ENCODE measurements at places on chromosomes 7 and 10. TPM values are rescaled to one million over a fixed set of nuclear protein-coding genes. Genes with fewer than 3 reads are reported as not detected.

GRCh38 chr10:117135480-117136140, 2.5 kb downstream of the VAX1 start:
- DNase-seq, result no peak

DNA sequence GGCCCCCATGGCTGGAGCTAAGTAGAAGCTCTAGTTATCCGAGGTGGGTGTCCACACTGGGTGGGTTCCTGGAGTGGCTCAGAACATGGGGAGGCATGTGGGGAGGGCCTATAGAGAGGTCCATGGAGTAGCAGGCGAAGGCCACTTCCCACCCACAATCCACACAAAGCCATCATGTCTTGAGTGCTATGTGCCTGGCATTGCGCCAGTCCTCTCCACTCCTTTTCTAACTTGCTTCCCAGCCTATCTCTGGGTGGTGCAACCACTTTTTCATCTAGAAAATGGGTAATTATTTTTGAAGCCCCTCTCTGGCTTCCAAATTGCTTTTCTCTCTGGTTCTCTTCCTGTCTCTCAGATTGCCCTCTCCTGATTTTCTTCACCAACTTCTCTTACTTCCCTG, 263.6 kb downstream of the PHTF2 start:
- no peak for DNase-seq

GRCh38 chr7:3280946-3281656, 20.0 kb upstream of the SDK1 start:
- no peak for DNase-seq

- DNase-seq, result no peak
These were observed 25.5 kb downstream of the VOPP1 start for GRCh38 chr7:55546814-55547213.

- no peak for DNase-seq
These were observed at the start of gene PON3 for GRCh38 chr7:95396136-95397032. Gene PON3, minus strand, starts transcription at chr7:95396375. Its CDS starts 25 bp downstream, at chr7:95396350.

DNA sequence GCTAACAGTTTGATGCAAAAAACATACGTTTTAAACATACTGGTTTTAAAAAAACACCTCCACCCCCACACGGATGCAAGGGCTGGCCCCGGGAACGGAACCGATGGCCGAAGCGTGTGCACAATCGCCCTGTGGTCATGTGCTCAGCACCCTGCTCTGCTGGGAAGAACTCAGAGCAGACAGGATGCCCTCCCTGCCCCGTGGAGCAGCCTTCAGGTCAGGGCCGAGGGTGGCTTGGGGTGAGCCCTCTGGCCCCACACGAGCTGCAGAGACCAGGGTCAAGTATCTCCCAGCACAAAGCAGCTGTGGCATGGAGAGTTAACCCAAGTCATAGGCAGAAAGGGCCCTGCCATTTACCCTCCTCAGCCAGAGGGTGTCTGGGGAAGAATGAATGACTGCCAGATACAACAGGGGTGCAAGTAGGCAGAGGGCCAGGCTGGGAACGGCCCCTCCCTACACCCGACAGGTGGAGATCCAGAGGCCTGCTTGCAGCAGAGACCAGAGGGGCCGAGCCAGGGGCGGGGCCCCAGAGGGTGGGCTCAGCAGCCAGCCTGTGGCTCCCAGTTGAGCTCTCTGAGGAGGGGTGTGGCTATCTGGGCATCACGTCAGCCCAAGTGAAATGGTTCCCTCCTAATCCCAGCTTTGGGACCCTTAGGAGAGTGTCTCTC, 56.8 kb downstream of the ZRANB1 start:
- DNase-seq, result no peak

- DNase-seq, result no peak
These were observed 692.9 kb downstream of the LRMDA start for GRCh38 chr10:76124280-76124679.

GRCh38 chr7:120680985-120681384, 177.0 kb downstream of the TSPAN12 start:
- no peak for DNase-seq

- DNase-seq, result no peak
These were observed 160.7 kb downstream of the ZEB1 start for GRCh38 chr10:31479752-31480151.

- DNase-seq, result no peak
These were observed 16.8 kb downstream of the RASGEF1A start for GRCh38 chr10:43249962-43250614.

DNA sequence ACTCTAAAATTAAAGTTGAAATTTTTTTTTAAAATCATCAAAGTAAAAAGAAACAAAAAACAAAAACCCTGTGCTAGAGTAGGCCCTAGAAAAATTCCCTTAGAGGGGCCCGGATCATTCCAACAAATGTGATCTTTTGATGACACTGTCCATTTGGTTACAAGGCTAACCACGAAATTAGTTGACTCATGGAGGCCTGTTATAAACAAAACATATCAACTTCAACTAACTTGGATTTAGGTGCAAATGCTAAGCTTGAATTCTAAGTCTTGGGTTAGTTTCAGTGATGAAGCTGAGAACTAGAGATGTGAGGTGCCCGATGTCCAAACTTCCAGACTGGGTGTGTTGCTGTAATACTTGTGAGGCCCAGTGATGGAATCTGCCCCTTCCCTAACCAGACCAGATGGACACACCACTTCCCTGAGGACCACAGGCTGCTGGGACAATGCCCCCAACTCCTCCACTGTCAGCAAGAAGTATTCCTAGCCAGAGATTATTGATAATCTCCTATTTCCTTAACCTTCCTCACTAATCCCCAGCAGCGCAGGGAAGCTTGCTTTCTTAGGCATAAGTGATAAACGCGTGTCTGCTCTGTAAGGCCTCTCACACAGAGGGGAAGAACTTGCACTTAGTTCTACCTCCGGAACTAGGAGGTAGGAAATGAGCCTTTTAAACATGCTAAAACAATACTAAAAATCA, 108.7 kb downstream of the RAPGEF5 start:
- no peak for DNase-seq

TAS2R41 gene
- polyA plus RNA-seq, result not detected

DNAH11 gene
- 2.0 TPM for polyA plus RNA-seq

TSC22D4 gene
- polyA plus RNA-seq, result 47.1 TPM

VSTM4 gene
- polyA plus RNA-seq, result 13.7 TPM

SEMA3C gene
- polyA plus RNA-seq, result 35.4 TPM

ZPBP gene
- polyA plus RNA-seq, result 0.29 TPM

ITGB1 gene
- 579 TPM for polyA plus RNA-seq
